ENCODE measurements at places on chromosomes 7 and 10.

- DNase-seq: no peak
These were observed 1.3 kb downstream of the RAPGEF5 start for GRCh38 chr7:22355620-22356009.

GRCh38 chr10:72333112-72334015 lies 21.4 kb downstream of the DNAJB12 start:
- DNase-seq: no peak

GRCh38 chr7:107345898-107346297 lies 124.0 kb upstream of the GPR22 start:
- no peak for DNase-seq

DNA sequence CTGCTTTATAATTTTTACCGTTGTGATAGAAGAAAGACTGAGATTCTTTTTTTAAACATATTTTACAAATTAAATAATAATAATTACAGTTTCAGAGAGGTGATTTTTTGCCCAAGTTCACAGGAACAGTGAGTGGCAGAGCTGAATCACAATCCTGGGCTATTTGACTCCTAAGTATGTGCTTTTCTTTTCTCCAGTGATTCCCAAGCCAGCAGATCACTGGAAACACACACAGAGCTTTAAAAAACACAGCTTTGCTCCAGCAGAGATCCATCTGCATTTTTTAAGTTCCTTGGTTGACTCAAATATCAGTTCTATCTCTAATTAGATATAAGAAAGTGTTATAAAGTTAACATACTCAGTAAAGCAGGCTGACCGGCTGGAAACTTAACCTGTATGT lies 69.0 kb downstream of the AHR start:
- no peak for DNase-seq

DNA sequence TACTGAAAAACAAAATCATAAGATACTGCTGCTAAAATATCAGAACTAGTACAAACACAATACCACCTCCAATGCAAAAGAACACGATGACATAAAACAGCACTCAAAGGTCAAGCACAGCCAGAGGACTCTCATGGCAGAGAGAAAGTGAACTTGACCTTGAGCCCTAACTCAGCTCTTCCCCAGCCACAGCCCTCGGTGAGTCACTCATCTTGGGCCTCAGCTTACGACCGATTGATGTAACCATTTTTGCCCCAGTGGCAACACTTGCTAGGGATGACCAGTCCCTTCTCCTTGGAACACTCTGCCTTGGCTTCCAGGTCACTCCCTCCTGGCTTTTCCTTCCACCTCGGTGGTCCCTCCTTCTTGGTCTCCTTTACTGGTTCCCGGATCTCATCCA lies 77.8 kb downstream of the JAZF1 start:
- no peak for DNase-seq

DNA sequence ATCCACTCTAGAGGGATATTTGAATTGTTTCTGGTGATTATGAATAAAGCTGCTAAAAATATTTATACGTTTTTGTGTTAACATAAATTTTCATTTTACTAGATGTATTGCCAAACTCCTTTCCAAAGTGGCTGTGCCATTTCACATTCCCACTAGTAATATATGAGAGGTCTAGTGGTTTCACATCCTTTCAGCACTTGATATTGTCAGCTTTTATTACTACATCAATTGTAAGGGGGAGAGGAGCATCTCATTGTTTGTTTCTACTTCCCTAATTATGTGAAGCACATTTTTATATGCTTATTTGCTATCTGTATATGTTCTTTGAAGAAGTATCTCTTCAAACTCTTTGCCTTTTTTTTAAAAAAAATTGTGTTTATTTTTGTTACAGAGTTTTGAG lies 184.5 kb downstream of the ADK start:
- DNase-seq: no peak

DNA sequence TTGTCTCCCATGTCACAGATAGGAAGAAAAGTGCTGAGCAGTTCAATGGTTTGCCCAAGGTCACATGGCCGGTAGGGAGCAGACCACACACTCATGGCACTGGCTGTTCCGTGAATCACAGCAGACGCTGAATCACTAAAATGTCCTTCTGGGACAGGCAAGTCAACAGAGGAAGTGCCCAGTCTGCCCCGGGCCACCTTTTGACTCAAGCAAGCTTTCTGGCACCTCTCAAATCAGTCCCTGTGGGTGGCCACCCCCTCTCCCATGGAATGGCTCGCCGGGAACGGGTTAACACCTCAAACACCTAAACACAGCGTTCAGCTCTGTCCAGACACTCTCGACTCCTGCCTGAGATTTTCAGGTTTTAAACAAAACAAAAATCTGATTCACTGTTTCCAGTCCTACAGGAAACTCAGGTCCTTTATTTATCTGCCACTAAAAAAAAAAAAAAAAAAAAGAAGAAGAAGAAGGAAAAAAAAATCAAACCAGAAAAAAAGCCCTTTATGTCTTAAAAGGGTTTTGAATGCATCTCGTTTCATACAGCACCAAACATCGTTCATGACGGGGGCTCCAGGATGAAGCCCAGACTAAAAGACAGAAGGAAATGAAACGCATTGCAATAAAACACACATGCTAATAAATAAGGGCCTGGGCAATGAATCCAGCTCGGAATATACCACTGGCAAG lies 15.5 kb downstream of the CARD11 start:
- DNase-seq: peak; percentile 24

DNA sequence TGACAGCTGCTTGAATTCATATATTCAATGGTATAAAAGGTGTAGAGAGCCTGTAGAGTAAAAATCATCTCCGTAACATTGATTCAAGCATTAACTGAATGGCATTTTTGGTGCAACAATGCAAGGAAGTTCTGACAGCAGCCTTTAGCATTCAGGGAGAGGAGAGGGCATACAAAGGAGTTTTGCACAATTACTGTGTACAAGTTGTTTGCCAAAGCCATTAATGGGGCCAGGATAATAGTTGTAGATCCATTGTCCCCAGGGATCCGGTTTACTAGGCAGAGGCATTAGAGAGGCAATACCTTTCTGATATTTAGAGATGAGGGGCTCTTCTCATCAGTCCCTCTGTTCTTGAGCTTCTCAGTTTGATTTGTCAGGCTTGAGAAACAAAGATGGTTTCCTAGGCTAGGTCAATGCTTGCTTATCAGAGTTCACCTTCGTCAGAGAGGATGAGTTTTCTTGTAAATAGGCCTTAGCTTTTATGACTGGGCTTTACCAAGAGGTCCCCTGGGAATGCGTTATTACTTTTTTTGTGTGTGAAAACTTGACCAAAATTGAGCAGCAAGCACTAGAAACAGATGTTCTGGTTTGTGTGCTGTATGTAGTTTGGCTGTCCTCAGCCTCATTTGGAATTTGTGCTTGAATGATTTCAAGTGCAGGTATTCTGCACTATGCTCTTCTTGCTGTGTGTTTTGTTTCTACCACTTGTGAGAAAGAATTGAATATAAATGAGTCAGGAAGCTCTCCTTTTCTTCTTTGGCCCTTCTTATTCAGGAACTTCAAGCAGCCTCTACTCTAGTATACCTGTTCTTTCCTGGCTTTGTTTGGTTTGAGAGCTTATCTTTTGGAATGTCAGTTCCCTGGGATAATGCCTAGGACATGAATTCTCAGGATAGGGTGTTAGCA lies 32.0 kb downstream of the SND1 start:
- DNase-seq: no peak

DNA sequence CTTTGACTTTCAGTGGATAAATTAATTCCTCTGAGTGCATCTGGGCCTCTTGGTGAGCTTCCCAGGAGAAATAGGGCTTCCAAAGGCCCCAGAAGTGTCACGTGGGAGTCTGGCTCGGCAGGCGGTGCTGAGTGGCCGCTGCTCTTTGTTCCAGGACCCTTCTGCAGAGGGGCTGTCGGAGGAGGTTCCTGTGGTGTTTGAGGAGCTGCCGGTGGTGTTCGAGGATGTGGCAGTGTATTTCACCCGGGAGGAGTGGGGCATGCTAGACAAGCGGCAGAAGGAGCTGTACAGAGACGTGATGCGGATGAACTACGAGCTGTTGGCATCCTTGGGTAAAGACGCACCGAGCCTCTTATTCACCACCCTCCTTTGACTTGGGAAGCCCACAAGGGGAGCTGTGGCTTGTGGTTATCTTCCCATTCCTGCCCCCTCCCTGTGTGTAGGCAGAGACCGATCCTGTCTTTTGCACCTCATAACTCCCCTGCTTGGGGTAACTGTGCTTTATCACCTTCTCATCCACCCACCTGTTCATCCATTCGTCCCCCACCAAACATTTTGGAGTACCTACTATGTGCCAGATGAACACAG lies 11.9 kb downstream of the ZNF862 start:
- no peak for DNase-seq

- no peak for DNase-seq
These were observed 63.1 kb upstream of the NKX6-2 start for GRCh38 chr10:132848951-132849545.

DNA sequence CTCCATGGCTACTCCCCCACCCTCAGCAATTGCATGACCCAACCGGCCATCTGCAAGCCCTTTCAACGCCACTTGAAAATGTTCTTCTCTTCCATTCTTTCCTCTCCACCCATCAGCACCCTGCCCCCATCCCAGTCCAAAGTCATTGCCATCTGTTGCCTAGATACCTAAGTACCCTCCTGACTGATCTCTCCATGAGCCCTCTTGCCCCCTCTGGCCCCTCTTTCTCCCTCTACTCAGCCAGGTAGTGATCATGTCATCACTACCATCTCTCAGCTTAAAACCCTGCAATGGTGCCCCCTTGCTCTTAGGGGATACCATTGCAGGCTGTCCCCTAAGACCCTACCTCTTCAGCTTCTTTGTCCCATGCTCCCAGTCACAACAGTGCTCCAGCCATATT lies 30.5 kb upstream of the BTRC start:
- no peak for DNase-seq

- peak; percentile 29 for DNase-seq
These were observed 236.3 kb upstream of the ANKRD30A start for GRCh38 chr10:36888925-36889573.

DNA sequence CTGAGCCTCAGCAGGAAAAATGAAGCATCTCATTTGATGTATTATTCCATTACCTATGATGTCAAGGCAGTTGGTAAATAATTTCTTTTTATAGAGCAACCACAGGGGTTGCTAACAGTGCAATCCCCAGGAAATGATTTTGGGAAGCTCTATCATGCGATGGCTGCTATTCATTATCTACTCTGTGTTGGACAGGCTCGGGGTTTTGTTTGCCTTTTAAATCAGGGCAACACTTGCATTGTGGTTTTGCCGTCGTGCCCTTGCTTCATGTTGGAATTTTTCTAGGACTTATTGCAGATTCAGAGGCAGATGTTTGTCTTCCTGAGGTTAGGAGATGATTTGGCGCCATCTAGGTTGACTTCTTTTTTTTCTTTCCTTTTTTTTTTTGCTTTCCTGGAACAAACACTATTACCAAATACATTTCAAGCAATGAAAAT lies 128.4 kb downstream of the BICC1 start:
- DNase-seq: no peak

DNA sequence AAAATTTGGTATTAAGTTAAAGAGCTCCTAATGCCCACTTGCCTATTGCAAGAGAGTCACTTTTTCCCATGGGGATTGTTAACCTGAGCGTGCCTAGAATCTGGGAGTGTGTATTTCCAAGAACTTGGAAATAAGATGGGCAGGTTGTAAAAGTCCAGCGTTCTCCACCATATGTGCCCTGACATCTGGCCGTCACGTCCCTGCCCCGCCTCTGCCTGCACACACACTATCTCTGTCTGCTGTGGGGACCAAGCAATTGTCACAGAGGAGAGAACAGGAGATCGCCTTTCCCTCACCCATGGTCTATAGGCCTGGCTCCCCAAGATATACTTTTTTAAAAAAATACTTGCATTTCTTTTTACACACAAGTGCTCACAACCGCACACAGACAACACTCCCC lies 396.5 kb upstream of the PFKP start:
- DNase-seq: no peak

GRCh38 chr10:122464586-122464985 lies 3.2 kb downstream of the HTRA1 start:
- no peak for DNase-seq

- DNase-seq: no peak
These were observed 60.1 kb downstream of the OGDH start for GRCh38 chr7:44666566-44666965.

DNA sequence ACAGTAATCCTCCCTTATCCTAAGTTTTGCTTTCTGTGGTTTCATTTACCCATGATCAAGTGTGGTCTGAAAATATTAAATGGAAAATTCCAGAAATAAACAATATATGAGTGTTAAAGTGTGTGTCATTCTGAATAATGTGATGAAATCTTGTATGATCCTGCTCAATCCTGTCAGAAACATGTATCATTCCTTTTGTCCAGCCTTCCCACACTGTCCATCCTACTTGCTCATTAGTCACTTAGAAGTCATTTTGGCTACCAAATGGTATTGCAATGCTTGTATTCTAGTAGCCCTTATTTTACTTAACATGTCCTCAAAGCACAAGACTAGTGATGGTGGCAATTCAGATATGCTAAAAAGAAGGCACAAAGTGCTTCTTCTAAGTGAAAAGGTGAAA lies 1211.2 kb upstream of the SORCS1 start:
- no peak for DNase-seq

DNA sequence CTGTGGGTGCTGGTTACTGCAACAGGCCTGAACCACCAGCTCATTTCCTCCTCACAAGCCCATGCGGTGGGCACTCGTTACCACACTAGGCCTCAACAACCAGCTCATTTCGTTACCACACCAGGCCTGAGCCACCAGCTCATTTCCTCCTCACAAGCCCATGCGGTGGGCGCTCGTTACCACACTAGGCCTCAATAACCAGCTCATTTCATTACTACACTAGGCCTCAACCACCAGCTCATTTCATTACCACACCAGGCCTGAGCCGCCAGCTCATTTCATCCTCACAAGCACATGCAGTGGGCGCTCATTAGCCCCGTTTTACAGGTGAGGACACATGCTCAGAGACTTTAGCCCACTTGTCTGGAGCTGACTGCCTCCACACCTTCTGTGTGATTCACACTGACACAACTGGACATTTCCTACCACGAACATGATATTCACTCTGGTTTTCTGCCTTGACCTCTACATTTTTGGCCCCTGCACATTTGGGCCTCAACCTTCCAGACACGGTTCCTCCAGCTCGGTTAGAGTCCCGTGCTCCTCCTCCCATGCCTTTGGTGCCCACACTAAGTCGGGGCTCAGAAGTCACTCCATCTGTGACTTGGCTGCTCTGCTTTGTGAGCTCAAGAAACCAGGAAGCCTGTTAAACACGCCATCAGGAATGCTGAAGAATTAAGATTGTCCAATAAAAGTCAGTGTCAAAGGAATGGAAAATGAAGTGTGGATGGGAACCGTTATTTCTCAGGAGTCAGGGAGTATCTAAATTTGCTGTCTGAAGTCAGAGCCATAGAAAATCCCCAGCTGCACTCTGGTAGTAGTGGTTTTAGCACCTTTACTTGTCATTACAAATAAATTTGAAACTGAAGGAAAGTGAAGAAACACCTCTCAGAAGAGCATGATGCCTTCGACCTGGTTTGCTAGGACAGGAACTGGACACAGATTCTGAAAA lies 55.8 kb upstream of the LANCL2 start:
- peak; percentile 71 for DNase-seq
